ENCODE measurements at places on chromosomes 6 and 20. TPM values are rescaled to one million over a fixed set of nuclear protein-coding genes. Genes with fewer than 3 reads are reported as not detected.
A peak's percentile ranks its signal among the peaks of the same experiment; 100 is the strongest.

GINS1 gene
- 14.8 TPM for total RNA-seq

RIMS1 gene
- not detected for total RNA-seq

RIOK1 gene
- total RNA-seq, result 32.8 TPM

ASIP gene
- total RNA-seq, result not detected

DNA sequence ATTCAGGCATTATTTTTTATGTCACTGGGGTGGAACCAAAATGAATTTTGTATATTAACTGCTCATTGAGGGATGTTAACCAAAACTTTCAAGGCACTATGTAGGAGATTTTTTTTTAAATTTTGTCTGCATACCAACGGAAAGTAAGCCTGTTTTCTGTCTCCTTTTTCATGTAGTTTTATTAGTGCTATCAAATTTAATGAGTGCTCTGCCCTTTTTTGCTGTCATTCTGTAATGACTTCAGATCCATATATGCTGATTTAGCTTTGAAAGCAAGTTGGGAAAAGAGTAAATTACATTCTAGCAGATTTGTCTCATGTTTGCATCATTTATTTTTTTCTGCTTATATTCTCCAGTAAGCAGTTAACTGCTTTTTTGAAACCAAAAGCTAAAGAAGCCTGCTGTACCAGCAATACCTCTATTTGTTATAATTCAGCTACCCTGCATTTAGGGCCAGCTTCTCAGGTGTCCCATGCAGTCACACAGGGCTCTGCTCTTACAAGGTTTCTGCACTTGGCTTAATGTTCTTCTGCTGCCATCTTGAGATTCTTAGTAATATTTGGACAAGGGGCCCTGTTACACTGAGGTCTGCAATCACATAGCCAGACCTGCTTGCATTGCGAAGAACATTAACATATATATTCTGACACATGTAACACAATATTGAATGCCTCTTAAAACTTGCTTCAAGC lies 429.0 kb downstream of the UTRN start:
- DNase-seq, result no peak

- no peak for DNase-seq
Observed at GRCh38 chr6:132136981-132137380, 185.8 kb upstream of the CCN2 start.

DNA sequence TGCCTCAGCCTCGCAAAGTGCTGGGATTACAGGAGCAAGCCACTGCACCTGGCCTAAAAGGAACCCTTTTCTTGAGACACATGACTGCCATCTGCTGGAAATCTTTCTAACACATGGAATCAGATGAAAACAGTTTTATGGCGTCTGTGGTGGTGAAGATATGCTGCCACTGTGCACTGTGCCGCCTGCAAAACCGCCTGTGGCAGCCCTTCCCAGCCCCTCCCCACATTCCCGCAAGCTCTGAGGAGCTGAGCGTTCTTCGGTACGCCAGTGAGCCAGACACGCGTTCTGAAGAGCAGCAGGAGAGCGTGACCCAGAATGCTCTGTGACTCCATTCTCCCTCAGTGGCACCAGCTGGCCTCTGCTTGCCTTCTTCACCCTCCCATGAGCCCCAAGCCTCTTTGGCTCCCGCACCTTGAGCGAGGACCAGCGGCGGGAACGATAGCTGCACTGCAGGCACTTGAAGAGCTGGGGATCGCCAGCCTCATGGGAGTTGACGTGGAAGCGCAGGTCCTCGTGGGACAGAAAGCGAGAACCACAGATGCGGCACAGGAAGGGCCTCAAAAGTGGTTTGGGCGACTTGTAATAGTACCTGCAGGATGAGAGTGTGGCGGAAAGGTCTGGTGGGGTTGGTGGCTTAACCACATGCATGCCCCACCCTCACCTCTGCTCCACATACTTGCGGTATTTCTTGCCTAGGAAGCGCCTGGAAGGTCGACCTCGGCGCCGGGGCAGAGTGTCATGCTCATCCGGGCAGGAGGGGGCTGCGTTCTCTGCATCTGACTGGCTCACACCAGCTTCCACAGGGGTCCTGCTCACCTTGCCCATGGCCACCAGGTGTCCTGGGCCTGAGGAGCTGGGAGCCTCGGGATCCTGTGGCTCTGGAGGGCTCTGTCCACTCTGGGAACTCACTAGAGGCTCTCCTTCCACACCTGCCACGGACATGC lies 8.7 kb downstream of the ZNF335 start:
- peak; percentile 72 for DNase-seq

DNA sequence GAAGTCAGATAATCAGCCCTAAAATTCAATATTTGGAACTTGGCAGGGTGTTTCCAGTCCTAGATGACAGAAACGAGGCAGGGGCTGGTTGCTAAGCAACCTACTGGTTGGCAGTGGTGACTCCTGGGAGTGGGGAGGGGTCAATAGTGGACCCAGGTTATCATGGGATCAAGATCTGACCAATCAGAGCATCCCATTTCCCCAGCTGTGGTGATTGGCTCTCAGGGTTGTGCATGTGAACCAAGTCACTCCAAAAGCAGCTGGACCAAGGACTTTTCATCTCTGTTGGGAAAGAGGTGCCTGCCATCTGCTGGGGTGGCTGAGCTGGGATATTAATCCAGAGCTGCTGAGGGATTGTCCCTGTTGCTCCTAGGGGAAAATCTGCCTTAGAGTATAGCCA lies 253.4 kb downstream of the PREX1 start:
- peak; percentile 71 for DNase-seq

GRCh38 chr6:10413850-10414738 lies 780 bp downstream of the TFAP2A start:
- DNase-seq, result peak; percentile 84

DNA sequence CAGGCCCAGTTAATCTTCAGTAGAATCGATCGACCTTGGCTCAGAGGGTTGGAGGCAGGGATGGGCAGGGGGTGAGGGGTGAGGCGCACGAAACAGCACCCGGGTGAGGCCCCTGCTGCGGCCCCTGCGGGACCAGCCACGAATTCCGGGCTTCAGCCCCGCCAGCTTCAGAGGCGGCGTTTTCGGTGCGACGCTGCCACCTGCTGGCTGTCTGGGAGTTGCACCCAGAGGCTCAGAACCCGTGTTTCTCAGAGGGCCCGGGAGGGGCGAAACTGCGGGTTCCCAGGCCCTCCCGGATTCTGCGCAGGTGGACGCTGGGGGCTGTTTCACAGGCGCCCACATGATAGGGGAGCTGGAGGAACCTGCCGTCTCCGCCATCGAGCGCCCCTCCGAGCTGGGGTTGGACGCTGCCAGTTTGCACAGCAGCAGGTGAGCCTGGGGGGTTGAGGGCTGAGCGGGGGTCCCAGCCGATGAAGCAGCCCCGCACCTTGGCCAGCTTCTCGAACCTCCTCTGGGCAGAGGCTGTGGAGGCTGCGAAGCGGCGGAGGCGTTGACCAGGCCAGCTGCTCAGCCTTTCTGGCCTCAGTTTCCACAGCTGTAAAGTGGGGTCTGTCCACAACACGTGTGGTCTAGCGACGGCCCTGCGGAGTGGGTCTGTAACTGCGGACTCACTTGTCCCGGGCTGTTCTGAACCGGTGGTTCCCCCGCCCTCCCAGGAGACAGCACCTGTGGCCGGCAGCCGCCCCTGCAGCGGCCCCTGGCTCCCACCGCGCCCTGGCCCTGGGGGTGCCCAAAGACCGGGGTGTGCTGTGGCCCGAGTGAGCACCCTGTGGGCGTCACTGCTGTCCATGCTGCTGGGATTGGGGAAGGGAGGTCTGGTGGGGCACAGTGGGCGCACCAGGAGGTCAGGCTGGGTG lies 2.5 kb upstream of the BHLHE23 start:
- peak; percentile 74 for DNase-seq

DNA sequence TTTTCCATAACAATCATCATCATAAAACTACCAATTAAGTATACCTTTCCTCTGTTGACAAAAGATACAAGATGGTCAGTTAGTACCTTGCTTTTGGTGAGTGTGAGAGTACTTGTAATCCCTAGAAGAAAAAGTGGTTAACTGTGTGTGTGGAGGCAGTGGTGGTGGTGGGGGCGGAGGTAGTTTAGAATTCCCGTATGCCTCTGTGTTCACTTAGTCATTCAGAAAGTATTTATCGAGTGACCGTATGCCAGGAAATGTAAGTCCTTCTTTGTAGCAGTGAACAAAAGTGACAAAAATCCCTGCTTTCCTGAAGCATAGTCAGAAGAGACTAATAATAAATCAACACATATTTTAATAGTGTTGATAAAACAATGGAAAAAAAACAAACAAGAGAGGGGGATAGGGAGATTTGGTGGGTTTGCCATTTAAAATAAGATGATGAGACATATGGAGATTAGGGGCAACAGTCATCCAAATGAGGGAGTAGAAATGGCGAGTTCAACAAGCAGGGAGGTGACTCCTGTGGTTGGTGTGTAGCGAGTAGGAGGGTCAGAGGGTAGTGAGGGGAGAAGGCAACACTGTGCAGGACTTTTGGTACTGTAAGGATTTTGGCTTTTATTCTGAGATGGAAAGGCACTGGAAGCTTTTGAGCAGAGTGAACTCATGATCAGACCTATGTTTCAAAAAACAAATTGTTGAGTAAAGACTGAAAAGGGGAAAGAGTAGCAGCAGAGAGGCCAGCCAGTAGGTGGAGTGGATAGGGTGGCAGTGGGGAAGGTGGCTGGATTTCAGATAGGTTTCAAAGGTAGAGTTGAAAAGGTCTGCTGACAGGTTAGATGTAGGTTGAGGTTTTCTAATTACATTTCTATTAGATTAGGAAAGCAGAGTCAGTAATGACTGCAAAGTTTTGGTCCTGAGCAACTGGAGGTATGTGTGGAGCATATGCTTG lies 40.3 kb upstream of the SIM1 start:
- DNase-seq, result no peak

DNA sequence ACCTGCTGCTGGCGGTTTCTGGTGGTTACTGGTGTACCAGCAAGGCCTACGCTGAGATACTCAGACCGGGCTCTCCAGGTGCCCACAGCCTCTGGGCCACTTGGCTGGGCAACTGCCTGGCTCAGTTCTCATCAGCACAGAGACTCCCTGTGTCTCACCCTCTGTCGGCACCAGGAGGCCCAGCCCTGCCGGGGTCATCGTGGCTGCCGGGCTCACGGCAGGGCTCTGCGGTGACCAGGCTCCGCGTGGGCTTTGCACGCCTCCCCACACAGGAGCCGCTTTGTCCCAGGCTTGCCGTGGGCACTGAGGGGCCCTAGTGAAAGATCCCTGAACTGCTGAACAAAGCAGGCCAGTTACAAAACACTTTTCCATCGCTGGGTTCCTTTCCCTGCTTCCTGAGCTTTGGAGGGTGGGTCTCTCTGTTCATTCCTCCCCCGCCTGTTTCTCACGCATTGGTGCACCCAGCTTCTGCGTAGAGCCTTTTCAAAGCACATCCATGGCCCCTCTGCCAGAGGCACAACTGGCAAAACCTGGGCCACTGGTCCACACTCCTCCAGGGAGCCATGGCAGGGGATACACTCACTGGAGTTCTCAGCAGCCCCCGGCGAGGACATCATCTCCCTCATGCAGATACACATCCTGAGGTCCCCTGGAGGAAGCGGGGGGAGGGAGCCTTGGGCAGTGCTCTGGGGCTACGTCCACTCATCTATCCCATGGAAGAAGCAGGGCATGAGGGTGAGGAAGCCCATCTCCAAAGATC lies 117.0 kb downstream of the NFATC2 start:
- peak; percentile 94 for DNase-seq

GRCh38 chr6:44933108-44933507 lies 395.0 kb upstream of the RUNX2 start:
- DNase-seq, result no peak

DNA sequence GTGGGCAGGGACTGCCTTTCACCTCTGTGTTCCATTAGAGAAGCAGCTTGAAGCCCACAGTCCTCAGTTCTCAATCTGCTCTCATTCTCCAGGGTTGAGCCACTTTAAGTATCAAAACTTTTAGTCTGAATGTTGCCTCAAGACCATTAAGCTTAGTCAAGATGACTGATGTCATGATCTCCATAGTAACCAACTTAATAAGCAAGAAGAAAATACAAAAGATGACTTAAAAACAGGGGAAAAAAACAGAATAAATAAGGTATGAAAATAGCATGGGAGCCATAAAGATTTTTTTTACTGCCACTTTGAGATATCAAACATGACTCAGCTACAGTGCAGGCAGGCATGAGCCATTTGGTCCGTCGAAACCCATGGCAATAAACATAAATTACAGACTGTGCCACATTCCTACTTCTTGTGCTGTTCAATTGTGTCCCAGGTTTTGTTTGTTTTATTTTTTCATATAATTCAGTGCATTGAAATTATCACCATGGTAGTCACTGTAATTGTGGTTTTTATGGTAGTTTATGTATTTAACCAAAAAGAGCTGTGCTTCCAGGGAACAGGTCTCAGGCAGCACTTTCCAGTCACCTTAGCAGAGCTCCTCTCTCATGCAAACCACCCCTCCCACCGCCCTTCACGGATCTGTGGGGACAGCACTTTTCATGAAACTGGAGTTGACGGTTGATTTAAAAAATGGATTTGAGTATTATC lies 156.5 kb upstream of the INSM1 start:
- no peak for DNase-seq

All from SK-MEL-5 (cell line).